Stimulated activated CD8-positive, alpha-beta memory T cell treated with anti-CD3 and anti-CD28 coated beads, Interleukin-4, amount 100 ng/mL, for 48 hours (primary cell): ENCODE measurements at places on chromosomes 3 and 15.

- peak; percentile 5 for DNase-seq
These were observed 8.5 kb downstream of the SNRPA1 start for GRCh38 chr15:101286471-101287114.

DNA sequence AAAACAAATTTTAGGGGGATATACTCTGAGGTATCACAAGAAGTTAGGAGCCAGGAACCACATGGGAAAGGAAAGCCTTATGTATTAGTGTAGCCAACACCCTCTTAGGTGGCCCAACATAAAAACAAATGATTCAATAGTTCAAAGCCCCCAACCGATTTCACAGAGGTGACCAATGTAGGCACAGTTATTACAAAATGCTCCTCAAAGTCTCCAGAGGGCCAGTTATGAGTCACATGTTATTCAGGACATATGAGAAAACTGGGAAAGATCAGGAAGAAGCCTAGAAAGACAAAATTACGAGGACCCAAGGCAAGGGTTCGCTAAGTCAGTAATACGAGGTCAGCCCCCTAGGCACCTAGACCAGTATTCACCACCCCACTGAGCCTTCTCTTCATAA, 29.9 kb upstream of the FBN1 start:
- no peak for DNase-seq

- no peak for DNase-seq
These were observed 24.5 kb upstream of the RASA2 start for GRCh38 chr3:141462176-141462859.

- DNase-seq, result no peak
These were observed 1277.6 kb downstream of the ZPLD1 start for GRCh38 chr3:103712320-103713008.

- no peak for DNase-seq
These were observed 1.7 kb downstream of the GLYCTK start for GRCh38 chr3:52289338-52289746.

- no peak for DNase-seq
These were observed 29.7 kb downstream of the GNB5 start for GRCh38 chr15:52161406-52161966.

DNA sequence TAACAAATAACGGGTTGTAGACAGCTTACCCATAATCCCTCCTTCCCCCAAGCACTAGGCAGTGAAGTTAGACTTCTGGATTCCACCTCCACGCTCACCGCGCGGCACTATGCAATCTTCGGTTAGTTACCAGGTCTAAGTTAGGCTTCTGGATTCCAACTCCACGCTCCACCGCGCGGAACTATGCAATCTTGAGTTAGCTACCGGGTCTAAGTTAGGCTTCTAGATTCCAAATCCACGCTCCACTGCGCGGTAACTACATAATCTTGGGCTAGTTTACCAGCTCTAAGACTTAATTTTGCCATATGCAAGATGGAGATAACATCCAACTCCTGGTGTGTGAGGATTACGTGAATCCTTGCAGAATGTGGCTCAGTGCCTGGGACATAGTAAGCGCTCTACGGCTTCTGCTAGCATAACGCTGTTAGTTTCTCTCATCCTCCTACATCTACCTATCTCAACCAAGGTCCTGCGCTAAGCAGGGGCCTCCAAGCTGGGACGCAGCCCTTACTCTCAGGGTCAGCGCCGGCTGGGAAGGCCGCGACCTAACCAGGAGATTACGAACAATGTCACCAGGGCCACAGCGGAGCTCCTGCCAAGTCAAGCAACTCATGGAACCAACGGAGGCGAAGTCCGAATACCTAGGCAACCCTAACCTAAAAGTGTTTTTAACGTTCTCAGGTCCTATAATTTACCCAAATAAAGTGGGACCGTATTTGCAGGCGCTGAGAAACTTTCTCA, 497 bp upstream of the RPLP1 start:
- no peak for DNase-seq

DNA sequence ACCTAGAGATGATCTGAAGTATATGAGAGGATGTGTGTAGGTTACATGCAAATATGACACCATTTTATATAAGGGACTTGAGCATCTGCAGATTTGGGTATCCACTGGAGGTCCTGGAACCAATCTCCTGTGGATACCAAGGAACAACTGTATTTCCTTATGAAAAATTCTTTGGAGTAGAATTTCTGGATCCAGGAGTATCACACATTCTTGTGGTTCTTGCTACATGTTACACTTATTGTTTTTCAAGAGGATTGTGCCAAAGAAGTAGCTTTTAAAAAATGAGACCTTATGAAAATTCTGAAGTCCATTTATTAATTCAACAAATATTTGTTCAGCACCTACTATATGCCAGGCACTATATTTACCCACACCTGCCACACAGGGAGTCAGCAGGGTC, 15.7 kb upstream of the TBC1D23 start:
- no peak for DNase-seq

DNA sequence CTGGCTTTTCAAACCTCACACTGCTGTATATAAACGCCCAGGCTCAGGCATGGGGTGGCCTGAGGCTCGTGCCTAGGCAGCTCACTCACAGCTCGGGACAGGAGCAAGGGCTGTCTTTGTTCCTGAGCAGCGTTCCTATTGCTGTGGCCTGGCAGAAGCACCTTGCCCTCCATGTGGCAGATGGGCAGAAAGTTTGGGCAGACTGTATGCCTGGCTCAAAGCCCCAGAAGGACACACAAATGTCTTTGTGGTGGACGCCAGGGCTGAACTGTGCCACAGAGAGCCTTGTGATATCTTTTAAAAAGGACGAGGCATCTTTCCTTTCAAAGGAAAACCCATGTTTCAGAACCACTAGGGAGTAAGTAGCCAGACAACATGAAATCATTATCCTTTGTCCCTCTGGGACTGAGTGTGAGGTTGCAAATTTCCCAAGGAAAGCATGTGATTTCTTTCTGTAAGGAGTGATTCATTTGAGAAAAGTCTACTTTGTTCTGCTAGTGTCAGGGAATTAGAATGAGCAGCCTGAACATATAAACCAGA, 29.3 kb upstream of the UBE2E1 start:
- no peak for DNase-seq

DNA sequence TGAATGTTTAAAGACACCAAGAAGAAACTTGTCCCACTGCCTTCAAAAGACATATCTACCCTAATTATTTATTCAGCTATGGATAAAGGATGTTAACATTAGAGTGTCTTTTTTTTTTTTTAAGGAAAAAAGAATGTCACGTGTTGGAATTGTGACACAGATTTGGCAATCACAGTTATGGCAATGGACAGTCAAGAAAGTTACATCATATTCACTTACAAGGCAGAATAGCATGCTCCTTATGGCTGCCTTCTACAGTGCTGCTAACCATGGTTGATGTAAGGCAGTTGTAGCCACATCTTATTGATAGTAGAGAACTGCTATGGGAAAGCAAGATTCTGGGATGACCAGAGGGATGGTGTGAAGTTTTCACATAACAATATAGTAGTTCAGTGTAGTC, 128.8 kb upstream of the ZBTB20 start:
- DNase-seq, result no peak

DNA sequence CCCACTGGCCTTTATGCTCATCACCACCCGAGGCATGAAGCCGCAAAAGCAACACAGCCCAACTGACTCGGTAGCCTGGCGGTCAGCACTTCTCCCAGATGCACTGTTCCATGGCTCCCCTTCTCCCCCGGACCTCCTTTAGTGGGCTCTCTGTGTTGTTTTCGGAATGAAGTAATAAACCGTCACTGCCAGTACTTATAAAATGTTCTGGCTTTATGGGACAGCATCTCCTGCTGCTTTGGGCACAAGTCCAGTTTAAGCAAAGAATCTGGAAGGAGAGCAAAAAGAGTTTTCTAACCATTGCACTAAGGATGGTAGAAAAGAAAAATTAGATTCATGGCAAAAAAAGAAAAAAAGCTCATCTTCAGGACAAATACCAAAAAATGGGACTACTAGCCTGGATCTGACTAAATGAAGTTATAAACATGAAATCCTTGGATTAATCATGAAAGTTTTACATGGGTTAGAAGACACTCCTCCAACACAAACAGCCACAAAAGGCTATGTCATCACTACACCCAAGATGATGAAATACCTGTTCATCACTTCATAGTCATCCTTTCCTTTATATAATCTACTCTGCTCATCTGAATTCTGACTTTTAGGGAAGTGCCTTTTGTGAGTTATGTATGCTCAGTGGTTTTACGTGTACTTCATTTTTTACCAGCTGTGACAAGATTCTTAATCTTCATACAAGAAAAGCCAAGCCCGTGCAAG, 89.5 kb upstream of the UBE2E2 start:
- no peak for DNase-seq

- DNase-seq, result no peak
These were observed 1097.6 kb upstream of the CFAP20DC start for GRCh38 chr3:60147249-60147950.

- DNase-seq, result no peak
These were observed 67.2 kb upstream of the POLG start for GRCh38 chr15:89401631-89402517.

- no peak for DNase-seq
These were observed 262.7 kb downstream of the CHL1 start for GRCh38 chr3:459311-459670.

GRCh38 chr3:17469520-17469919, 272.9 kb downstream of the TBC1D5 start:
- DNase-seq, result no peak

- DNase-seq, result no peak
These were observed 765.5 kb downstream of the VGLL3 start for GRCh38 chr3:86225461-86225860.

DNA sequence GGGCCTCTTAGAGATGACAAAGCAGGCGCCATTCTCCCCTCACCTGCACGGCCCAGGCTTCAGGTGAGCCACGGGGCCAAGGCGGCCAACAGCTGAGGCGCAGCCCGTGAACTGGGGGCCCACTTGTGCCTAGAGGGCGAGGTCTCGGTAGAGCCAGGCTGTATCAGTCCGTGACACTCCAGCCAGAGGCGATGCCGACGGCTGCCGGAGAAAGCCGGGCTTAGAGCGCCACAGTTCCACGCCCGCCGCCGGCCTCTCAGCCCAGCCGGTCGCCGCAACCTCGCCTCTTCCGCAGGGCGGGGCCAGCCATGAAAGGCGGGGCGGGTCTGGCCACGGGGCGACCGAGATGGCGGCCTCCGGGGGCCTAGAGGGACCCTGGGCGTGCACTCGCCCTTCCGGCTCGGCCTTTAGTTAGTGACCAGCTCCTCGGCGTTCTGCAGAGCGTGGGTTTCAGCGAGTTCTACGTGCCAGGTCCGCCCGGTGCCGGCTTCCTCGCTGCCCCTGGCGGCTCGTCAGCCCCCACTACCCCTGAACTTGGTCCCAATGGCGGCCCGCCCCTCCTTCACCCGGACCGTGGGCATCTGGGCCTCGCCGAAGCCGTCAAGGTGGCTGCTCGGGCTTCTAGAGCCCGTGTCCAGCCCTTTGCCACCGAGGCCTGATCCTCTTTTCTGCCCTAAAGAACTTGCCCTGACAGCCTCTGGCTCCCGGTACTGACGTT, at the start of gene ZNF621:
TSS of gene ZNF621 (plus strand) at position 393 of the 718 bp plus-strand sequence. CDS start 881 bp downstream, outside the sequence.
- peak; percentile 89 for DNase-seq

DNA sequence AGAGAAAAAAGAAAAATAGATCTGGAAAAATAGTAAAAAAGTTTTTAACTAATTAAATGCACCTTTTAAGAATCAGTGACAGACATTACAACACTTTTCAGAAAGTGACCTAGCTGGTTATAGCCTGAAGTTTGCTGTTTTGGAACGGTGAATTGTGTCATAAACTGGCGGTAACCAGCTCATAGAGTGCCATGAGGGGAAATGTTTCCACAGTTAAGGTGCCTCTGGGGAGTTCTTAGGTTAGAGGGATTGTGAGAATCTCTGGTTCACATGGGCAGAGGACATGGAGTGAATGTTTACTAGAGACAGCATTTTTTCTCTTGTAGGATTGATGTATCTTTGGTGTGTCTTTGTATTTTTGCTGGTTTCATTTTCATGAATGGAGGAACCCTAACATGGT, 2.8 kb downstream of the TBC1D23 start:
- DNase-seq, result no peak

DNA sequence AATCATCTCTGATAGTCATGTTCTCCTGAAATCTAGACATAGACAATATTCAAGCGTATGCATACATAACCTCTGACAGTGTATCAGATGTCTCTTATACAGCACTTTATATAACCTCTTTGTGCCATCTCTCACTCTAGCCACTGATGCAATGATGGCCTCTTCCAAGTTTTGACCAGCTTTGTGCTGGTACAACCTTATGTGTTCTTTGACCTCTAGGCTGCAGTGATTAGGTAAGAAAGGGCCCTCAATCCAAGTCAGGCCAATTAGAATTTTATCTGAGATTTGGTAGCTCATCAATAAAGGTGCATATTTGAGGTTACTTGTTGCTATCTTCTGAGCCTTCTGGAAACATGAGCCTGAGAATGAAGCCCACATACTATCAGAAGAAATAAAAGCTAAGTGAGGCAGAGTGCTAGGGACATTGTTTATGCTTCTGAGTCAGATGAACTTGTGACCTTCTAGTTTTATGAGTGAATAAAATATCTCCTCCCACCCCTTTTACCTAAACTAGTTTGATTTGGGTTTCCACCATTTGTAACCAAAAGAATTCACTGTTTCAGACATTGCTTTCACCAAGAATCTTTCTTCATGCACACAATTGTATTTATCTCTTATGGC, 283.2 kb upstream of the SUCLG2 start:
- no peak for DNase-seq

- peak; percentile 70 for DNase-seq
These were observed 36.8 kb downstream of the TRANK1 start for GRCh38 chr3:36907911-36908646.

- no peak for DNase-seq
These were observed 173.7 kb downstream of the ATG7 start for GRCh38 chr3:11445883-11446282.

GRCh38 chr15:50150851-50151250, 31.1 kb upstream of the SLC27A2 start:
- DNase-seq, result no peak

DNA sequence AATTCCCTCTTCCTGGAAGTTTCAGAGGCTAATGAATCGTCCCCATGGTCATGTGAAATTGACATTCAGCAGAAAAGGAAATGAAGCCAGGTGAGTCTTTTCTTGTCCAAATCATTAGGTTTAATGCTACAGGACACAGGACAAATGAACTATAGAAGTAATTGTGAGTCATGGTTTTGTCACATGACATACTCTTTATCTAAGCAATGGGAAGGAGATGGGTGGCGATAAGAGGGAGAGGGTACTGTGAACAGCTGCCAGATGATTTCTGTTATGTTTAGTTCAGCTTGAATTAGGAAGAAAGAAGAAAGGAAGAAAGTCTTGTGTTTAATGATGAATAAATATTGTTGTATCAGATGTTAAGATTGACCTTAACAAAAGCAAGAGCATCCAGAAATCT, 515.4 kb upstream of the ZNF717 start:
- DNase-seq, result no peak

- no peak for DNase-seq
These were observed 10.1 kb upstream of the LRRC15 start for GRCh38 chr3:194379651-194380050.

DNA sequence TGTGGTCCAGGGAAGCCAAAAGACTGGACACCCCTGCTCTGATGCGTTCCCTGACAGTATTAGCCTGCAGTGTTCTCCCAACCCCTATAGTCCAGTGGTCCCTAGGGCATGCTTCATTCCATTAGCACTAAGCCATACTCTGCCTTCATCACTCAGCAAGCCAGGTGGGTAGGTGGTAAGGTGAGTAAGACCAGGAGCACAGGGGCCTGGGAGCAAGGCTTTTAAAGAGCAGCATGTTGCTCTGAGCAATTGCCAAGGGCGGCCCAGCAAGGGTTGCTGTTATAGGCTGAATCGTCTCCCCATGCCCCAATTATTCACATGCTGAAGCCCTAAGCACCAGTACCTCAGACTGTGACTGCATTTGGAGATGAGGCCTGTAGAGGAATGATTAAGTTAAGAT, 11.0 kb downstream of the CXCR6 start:
- DNase-seq, result no peak

- no peak for DNase-seq
These were observed 358.3 kb upstream of the CFAP20DC start for GRCh38 chr3:59408047-59408624.

- DNase-seq, result peak; percentile 28
These were observed 1.1 kb downstream of the KCNH8 start for GRCh38 chr3:19149368-19149767.
